Stimulated activated CD8-positive, alpha-beta memory T cell treated with anti-CD3 and anti-CD28 coated beads, Interleukin-4, amount 100 ng/mL, for 48 hours (primary cell): ENCODE measurements at places on chromosomes 6 and 20.

GRCh38 chr20:59776626-59777330 is 156.7 kb downstream of the SYCP2 start:
- no peak for DNase-seq

DNA sequence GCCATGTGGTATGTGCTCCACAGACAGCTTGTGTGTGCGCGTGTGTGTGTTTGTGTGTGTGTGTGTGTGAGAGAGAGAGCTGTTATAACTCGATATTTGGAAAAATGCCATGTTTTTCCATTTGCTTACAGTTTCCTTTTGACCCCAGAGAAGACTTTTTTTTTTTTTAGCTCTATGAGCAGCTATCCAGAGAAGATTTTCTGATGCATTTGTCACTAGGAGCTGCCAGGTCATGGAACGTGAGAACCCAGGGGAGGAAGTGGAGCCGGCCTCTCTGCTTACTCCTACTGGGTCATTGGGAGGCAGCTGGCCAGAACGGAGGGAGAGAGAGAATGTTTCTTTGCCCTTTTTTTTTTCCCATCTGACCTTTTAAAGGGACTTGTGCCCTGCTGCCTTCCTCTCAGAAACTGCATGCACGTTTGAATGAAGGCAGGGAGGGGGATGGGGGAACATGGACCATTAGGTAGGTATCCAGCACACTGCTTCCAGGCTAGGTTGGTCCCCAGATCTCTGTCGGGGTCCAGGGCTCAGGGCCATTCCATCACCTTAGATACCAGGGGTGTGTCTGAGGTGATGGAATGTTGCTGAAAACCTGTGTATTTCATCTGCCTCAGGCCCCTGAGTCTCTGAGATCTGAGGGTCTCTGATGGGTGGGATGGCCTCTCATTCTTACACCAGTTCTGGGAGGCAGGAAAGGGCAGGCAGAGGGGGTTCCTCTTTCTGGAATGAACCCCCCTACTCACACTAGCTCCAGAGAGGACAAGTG is 11.2 kb upstream of the MRPS18A start:
- no peak for DNase-seq

DNA sequence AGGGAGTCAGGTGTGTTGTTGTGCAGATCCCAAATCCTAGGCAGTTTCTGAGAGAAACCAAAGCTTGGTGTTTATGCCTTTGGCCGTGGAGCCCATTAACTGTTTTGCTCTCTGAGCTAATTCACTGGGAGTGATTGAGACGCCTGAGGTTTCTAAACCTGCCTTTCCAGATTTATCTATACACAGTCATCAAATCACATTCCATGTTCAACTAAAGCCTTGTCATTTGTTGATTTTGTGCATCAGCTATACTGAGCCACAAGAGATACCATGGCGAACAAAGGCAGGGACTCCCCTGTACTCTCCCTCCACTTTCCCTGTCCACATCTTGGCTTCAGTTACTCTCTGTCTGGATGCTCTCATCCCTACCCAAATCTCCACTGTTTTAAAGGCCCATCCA is 229.7 kb upstream of the PMEPA1 start:
- no peak for DNase-seq

DNA sequence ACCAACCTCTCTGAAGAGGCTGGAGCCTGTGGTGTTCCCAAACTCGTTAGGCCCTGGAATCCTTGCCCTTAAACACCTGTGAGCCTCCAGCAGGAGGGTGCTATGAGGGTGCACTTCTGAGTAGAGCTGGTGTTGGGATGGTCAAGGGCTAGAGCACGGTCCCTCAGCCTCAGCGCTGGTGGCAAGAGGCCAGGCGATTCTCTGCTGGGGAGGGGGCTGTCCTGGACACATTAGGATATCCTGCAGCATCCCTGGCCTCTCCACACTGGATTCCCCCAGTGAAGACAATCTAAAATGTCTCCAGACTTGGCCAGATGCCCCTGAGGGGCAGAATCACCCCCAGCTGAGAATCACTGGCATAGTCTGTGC is 157.8 kb downstream of the SYCP2 start:
- no peak for DNase-seq

DNA sequence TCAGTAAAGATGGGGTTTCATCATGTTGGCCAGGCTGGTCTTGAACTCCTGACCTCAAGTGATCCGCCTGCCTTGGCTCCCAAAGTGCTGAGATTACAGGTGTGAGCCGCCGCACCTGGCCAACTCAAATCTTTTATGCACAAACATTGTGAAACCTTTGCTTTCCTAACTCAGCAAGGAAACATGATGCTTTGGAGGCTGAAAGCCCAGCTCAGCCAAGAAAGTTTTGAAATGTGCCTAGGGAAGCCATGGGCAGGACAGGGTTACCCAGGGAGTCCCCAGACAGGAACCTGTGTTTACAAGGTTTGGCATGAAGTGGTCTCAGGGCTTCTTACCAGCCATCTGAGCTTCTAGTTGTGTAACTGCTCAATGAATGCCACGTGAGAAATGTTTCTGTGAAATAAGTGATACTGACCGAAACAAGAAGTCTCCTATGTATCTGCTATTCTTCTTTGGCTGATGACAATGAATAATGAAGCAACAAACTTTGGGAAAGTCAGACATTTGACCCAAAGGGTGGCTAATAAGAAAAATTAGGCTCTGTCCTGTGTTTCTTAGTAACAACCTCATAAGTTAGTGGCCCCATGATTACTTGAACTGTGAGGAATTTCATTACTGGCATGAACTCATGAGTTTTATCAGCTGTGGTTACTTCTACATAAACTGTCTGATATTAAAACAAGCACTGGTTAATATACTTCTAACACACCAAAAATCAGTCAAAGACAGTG is 163.5 kb downstream of the KIF6 start:
- DNase-seq = no peak

DNA sequence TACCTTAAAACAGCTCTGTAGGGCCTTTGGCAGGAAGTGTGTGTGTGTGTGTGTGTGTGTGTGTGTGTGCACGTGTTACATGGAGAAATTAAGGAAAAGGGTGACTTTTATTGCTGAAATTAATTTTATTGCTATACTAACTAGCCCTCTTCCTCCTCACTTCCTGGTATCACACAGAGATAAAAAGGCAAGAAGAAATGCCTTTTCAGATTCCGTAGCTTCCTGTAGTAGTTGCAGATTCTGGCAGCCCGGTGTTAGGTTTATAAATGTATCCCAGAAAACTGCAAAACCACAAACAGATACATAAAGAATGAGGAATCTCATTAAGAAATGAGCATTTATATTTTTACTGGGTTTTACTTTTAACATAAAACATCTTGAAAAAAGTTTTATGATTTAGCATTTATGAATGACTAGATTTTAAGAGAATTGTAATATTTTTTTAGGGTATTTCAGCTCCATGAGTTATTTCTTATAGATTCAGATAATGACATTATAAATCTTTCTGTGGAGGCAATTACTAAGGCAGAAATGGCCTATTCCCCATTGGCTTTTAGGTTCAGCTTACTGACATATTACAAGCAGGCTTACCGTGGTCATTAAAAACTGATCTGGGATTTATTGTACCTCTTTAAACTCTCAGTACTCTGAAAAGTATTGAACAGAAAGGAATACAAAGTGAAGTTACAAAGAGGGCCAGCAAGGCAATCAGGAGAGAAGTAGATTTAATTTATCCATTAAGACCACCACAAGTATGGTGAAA is 249.1 kb upstream of the TSHZ2 start:
- no peak for DNase-seq

- no peak for DNase-seq
These were observed 20.8 kb downstream of the PLCB1 start for GRCh38 chr20:8152847-8153246.

DNA sequence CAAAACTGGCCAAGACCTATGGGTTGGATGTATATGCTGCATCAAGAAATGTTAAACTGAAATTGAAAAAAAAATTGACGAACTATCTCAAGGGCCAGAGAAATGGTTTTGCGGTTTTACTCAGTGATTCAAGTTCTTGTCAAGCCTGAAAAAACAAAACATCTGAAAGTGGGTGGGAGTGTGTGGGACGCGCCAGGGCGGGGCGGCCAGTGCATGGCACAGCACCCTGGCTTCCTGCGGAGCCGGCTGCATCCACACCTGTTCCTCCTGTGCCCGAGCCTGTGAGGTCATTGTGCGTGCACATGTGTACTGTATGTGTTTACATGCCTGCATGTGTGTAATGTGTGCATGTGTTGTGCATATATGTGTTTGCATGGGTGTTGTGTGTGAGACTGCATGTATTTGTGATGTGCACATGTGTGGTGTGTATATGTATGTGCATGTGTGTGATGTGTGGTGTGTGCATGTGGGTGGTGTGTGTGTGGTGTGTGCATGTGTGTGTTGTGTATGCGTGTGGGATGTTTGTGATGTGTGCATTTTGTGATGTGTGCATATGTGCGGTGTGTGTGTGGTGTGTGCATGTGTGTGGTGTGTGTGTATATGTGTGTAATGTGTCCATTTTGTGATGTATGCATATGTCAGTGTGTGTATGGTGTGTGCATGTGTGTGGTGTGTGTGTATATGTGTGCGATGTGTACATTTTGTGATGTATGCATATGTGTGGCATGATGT is 59.8 kb downstream of the CDH4 start:
- no peak for DNase-seq

DNA sequence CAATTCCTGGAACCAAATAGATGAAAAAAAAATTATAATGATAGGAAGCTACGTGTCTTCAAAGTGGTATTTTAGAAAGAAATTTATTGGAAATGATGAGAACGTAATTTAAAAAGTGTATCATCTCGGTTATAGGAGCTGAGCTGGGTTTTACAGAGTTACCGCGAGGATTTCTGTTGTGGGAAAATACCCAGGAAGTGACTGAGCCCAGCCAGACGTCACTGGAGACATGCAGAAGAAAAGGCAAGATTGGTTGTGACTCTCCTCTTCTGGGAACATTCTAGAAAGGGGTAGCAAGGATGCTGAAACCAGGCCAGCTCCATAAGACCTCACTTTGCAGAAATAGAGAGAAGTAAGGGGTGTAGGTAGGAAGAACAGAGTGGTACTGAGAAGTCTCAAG is 95.9 kb upstream of the ADGRF1 start:
- no peak for DNase-seq

DNA sequence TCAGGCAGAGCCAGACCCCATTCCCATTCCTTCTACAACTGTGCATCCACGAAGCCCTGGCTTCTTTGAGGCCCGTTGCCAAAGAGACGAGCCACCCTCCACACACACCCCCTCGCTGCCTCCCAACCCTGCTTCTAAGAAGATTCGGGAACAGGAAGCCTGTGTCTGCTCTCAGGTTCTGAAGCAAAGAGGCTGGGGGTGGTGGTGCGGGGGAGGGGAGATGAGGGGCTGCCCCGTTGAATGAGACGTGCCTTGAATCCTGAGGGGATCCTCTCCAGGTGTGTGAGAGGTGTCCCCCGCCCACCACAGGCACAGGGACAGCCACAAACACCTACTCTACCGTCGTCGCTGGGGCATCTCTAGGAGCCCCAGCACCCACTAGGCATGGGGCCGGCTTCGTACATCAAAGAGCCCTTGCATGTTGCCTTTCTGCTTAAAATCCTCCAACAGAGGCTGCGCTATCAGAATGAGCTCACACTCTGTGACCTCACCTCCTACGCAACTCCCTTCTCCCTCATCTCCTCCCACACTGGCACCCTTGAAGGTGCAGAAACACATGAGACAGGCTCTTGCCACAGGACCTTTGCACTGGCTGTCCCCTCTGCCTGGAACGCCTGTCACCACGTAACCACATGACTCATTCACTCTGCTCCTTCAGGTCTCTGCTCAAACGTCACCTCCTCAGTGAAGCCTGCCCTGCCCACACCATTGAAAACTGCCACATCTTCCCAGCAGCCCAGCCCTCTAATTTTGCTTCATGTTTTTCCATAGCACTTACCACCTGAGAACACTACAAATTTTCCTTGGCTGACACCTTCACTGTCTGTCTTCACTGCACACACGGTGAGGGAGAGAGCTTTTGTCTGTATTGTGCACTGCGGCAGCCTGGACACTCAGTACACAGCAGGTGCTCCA is 58.5 kb downstream of the PREX1 start:
- peak; percentile 95 for DNase-seq

GRCh38 chr6:31567531-31568370 is 4.3 kb upstream of the LTA start:
- peak; percentile 60 for DNase-seq

GRCh38 chr6:127300411-127300810 is 33.7 kb downstream of the RNF146 start:
- no peak for DNase-seq

- DNase-seq = no peak
These were observed 29.5 kb upstream of the LYRM2 start for GRCh38 chr6:89667872-89668556.

GRCh38 chr6:151948002-151948743 is 140.7 kb downstream of the ESR1 start:
- no peak for DNase-seq

GRCh38 chr6:131292145-131292938 is 157.1 kb downstream of the AKAP7 start:
- no peak for DNase-seq

- DNase-seq = peak; percentile 85
These were observed at the start of gene PREX1 for GRCh38 chr20:48827855-48828733. TSS of gene PREX1 (minus strand) at chr20:48827999. CDS start at chr20:48827860, 139 bp downstream.

DNA sequence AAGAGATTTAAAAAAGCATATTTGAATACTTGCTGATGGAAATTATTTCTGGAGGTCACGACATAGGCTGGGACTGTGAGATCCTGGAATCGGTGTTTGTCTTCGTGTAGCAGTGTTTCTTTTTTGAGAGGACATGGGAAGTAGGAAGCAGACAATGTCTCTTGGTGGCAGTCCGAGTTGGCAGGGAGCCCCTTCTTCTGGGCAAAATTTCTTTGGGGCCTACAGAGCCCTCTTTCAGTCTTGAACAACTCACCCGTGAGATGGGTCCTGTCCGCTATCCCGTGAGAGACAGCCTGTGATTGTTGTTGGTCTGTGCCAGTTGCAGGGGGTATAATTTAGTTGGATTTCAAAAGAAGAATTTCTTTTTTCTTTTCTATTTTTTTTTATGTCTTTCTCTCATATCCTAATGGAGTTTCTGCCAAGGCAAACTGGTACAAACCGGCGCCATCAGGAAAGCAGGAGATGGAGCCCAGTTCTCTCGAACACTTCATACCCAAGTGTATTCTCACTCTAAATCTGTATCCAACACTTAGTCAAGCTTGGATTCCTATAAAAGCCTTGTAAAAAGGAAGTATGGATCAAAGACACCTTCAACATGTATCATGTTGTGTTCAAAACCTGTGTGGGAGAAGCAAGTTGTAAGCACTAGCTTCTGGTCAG is 785.1 kb downstream of the MAFB start:
- no peak for DNase-seq

DNA sequence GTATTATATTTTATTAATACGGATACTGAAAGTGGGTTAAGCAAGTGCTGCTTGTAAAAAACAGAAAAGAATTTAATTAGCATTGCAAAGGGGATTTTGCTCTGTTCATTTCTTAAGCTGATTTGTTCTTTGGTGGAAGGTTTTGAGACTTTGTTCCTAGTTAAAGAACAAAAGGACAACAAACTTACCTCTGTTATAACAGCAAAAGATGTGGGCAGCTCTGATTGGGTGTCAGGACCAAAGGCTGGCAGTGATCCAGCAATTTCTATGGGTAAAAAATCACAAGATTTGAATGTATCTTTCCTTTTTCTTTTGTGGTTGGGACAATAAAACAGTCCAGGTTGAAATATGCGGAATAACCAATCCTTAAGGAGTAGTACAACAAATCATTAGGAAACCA is 68.8 kb downstream of the IMPG1 start:
- no peak for DNase-seq

GRCh38 chr20:59016795-59017492 is 2.3 kb upstream of the TUBB1 start:
- DNase-seq = peak; percentile 24
